ENCODE measurements at places on chromosomes 12 and 14.

DNA sequence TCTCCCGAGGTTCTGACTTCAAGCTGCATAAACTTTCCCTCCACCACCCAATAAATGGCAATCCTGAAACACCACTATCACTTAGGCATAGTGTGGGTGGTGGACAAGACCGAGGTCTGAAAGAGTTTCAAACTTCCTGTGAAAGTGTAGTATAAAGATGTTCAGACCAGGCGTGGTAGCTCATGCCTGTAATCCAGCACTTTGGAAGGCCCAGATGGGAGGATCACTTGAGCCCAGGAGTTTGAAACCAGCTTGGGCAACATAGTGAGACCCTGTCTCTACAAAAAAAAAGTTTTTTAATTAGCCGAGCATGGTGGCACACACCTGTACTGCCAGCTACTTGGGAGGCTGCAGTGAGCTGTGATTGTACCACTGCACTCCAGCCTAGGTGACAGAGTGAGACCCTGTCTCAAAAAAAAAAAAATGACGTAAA is 61.9 kb downstream of the CCDC92 start:
- no peak for DNase-seq

DNA sequence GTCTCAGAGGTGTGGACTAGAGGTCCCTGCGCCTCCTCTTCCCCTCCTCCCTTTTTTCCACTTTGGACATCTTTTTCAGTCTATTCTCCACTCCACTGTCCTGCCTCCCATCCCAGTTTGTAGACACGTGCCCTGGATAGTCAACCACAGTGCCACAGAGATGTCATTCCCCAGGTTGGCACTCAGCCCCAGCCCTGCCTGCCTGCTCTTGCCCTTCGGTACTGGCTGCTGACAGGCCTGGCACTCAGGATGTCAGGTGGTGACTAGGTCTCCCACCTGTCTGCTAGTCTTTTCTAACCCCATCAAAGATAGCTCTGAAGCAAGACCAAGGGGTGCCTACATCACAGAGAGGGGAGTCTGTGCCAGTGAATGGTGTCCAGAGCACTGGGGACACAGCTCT is 15.8 kb downstream of the KRT71 start:
- DNase-seq, result no peak

DNA sequence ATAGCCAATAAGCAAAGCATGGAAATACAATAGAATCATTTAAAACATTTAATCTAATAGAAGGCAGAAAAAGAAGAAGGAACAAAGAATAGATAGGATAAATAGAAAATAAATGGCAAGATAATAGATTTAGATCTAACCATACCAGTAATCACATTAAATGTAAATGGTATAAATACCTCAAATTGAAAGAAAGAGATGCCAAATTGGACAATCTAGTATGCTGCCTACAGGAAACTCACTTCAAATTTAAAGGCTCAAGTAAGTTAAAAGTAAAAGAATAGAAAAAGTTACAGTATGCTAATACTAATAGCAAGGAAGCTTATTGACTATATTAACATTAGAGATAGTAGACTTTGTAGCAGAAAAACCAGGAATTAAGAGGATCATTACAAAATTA is 40.1 kb downstream of the RAN start:
- DNase-seq, result no peak

- no peak for DNase-seq
These were observed 155.9 kb upstream of the PRMT8 start for GRCh38 chr12:3335078-3335487.

- no peak for DNase-seq
These were observed 19.0 kb upstream of the CLEC4E start for GRCh38 chr12:8559676-8560075.

DNA sequence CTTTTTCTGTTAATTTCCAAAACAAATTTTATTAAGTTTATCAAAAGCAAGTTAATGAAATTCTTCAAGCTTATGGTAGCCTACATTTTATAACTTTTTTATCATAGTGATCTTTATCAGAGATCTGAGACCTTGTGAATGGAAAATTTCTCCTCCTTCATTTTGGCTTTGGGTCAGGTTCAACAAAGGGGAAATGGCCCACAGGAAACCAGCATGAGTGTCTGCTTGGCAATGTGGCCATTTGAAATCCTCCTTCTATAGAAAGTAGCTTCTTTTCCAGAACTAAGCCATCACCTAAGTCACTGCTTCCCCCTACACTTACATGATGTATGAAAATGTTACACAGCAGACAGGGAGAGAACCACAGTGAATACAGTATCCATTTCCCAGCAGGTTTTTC is 1.6 kb downstream of the RHOJ start:
- DNase-seq, result no peak
